ENCODE measurements at places on chromosomes 2 and 18. TPM values are rescaled to one million over a fixed set of nuclear protein-coding genes. Genes with fewer than 3 reads are reported as not detected.

The UGGT1 gene
- total RNA-seq = 122 TPM

The DIPK1C gene
- total RNA-seq = not detected

The HOXD12 gene
- total RNA-seq = not detected

The SCYGR4 gene
- not detected for total RNA-seq

The GCKR gene
- total RNA-seq = 0.85 TPM

The ARHGAP28 gene
- 4.3 TPM for total RNA-seq

The NPPC gene
- 0.17 TPM for total RNA-seq

The NTSR2 gene
- not detected for total RNA-seq

The DPP4 gene
- total RNA-seq = 175 TPM

The IL18R1 gene
- total RNA-seq = 1.4 TPM

The TRIM43 gene
- not detected for total RNA-seq

The FNDC4 gene
- 14.5 TPM for total RNA-seq
